Caudate nucleus (tissue), 63 donors: ENCODE measurements at places on chromosomes 1 and 21.

GRCh38 chr1:94047949-94048348 is 73.0 kb downstream of the ABCA4 start:
- DNase-seq: no peak

GRCh38 chr1:204821924-204822323 is 48.7 kb upstream of the NFASC start:
- DNase-seq: no peak

DNA sequence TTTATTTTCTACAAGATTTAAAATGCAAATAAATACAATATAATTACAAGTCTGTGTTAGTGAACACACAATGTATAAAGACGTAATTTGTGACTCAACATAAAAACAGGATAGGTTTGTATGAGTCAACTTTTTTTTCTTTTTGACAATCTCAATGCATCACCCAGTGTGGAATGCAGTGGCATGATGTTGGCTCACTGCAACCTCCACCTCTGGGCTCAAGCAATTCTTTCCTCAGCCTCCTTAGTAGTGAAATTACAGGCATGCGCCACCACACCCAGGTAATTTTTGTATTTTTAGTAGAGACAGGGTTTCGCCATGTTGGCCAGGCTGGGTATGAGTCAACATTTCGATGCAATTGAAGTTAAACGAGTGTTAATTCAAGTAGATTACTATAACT is 5.9 kb upstream of the SPRR2E start:
- DNase-seq: no peak

DNA sequence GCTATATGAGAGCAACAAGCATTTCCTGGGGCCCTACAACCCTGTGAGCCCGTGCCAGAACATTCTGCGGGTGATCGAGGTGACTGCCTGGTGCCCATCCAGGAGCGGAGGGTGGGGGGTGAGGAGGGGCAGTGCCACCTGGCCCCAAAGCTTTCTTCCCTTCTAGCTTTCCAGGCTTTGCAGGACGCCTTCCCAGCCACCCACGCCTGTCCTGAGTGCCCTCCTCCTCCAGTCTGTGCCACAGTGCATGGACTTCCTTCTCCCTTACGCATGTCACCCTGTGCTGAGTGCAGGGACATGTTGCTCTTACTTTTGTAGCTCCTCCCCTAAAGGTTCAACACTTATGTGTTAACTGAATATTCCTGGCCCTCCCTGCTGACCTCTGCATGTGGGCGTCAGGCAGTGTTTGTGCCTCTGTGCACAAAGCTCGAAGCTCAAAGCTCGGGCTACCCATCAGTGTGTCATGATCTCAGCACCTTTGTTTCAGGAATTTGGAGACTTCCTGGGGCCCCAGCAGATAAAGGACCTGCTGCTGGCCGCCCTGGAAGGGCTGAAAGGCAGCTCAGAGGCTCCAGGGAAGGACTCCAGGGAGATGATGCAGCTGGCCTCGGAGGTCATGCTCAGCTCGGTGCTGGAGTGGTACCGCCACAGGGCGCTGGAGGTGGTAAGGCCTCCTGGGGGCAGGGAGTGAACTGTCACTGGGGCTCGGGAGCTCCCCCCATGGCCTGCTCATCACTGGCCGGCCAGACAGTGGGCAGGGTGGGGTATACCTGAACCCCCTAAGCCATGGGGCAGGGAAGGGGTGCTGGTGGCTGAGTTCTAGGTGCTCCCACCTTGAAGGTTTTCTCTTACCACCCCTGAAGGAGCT is 36.7 kb upstream of the TTC4 start:
- DNase-seq: no peak

DNA sequence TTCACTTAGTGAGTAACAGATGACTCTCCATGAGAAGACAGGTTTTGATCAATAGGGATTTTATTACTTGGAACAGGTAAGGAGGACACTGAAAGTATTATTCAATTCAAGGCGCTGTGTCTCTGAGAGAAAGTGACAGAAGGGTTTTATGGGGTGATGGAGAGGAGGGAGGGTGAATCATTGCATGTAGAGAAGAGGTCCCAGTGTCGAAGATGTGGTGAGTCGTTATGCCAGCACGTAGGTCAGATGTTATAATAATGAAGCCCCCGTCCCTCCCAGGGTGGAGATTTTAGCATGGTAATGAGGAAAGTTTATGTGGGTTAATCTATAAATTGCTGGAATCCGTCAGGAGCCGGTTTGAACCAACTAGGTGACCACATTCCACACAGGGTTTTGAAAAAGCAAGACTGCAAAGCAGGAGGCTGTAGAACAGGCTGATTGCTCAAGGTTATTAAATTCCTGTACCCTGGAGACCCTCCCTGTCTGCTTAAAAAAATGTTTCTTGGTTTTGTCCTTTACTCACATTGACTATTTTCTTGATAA is 586.4 kb upstream of the TMPRSS15 start:
- no peak for DNase-seq

DNA sequence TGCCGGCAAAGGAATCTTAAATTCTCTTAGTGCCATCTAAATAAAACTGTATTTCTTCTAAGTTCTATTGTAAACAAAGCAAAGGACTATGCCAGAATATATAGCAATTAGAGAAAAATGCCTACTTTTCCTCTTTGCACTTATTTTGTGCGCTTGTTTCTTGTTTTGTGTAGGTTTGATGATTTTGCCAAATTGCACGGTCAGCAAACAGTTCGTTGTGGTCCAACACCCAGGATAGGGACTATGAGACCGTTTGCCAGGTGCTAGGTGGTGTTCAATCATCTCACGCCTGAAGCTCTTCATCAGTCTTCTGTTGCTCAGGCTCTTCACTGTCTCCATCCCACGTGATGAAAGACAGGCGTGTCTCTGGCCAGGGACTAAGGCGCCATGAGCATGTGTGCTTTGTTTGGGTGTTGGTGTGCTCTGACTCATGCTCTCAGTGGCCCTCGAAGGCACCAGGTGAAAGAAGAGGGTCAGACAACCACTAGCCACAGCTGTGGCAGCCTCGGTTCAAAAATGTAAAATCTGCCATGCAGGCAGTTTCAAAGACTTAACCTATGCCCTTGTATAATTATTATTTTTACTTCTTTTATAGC is 36.9 kb upstream of the KCNE1 start:
- DNase-seq: no peak

DNA sequence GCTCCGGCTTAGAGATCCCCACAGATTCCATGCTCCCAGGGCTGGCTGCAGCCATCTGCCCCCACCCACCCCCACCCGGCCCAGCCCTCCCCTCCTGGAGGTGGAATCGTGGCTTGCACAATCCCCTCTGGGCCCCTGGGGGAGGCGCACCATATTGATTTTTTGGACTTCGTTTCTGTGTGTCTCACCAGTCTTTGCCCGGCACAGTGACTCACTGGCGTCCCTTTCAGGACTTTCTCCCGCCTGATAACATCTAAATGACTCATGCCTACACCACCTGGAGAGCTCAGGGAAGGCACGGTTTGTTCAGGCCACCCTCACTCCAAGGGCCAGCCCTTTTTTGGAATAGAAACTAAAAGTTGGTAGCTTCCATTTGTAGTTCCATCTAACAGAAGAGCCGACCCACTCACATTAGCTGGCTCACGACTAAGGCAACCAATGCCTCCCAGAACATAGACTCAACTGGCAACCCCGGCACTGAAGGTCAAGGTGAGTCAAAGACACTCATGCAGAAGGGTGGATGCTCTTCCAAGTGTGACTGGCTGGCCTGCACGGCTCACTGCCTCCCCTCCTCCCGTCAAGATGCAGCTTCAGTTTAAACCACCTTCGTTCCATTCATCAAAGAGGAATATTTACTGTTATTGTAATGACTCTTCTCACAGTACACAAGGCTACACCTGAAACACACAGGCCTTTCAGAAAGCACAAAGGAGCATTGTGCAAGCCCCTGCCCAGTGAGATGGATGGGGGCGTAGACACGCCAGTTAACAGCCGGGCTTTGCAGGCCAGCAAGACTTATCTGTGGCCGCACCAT is 18.1 kb upstream of the ETS2 start:
- DNase-seq: no peak
